ENCODE measurements at places on chromosomes 3 and 15.

GRCh38 chr3:81726132-81726531 lies 35.3 kb downstream of the GBE1 start:
- no peak for DNase-seq

DNA sequence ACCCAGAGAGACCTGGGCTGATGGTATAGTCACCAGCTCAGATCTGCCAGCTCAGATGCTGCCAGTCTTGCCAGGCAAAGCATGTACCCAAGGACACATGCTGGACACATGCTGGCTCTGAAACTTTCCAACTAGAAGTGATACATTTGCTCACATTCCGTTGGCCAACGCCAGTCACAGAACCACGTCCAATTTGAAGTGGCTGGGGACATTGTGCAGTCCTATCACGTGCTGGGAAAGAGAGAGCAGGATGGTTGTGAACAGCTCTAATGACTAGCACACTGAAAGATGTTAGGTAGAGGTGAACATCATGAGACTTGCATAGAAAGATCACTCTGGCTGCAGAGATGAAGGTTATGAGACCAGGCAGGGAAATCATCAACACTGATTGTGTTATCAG lies 308.5 kb upstream of the ROPN1 start:
- no peak for DNase-seq

- DNase-seq: no peak
Measured at GRCh38 chr3:112602217-112602838, 38.6 kb downstream of the CCDC80 start.

DNA sequence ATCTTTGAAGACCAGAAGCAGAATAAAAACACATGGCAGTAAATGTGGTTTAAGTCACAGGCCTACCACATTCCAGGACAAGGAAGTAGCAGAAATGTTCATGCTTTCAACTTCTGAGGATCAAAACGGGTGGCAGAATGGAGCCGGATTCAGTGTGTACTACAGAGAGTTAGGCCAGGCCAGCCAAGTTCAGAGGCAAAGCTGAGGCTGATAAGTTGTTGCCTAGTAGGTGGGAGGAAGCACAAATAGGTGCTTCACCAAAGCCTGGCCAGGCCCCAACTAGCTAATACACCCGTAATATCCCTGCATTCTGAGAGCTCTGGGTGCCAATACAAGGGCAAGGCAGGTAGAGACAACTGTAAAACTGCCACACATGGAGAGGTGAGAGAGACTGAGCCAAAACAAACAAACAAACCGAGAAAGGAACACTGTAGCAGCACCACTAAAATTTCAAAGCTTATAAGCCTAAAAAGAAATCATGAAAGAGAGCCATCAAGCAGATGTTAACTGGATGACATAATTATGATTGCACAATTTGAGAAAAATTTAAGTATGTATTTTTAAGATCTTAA lies 156.4 kb upstream of the CBLB start:
- no peak for DNase-seq

DNA sequence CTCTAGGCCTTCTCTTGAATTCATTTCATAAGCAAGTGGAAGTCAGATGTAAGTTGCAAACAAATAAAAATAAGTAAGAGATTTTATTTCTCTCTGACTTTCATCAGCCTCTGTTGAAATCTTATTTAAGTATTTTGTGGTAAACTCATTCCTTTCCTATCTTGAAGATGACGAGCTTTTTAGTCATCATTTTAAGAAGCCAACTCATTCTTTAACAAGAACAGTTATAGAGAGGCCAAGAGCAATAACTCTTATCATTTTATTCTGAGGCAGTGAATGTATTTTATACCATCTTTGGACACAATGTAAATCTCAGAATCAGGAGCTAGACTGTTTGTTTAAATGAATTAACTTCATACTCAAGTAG lies 147.5 kb upstream of the MBNL1 start:
- no peak for DNase-seq

DNA sequence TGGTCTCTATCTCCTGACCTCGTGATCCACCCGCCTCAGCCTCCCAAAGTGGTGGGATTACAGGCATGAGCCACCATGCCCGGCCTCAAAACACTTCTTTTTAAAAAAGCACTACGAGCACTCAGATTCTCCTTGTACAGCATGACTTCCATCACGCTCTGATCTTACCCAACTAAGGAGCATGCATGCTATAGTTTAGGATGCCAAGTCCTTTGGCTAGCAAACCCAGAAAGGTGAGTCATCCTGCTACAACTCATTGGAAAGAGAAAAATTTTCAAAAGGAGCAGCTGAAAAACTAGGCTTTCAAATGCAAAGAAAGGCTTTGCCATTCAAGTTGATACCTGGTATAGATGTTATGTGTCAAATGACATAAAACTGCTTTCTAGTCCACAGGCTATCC lies 70.3 kb upstream of the PRICKLE2 start:
- no peak for DNase-seq

- DNase-seq: no peak
Measured at GRCh38 chr3:156474560-156475389, 80.1 kb downstream of the SSR3 start.

GRCh38 chr15:32671339-32672325 lies 30.1 kb downstream of the SCG5 start:
- no peak for DNase-seq

- DNase-seq: no peak
Measured at GRCh38 chr15:100717596-100717995, 115.2 kb downstream of the ASB7 start.

DNA sequence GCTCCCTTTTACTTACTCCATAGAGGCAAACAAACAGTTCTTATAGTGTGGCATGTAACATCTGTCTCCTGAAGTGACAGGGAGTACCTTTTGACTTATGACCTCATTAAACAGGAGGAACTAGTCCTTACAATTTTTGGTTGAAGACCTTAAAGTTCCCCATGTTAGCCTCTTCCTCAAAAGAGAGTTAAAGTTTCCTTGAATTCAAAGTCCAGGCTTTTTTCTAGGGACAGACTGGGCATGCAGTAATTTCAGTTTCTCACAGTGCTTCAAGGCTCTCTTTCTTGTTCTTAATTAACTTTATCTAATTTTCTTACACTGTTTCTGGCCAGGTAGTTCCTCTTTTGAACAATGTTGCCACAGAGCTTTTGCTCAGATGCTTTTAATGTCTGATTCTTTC lies 12.1 kb downstream of the GOLM2 start:
- no peak for DNase-seq

- DNase-seq: no peak
Measured at GRCh38 chr15:43775411-43775965, 1.3 kb downstream of the ELL3 start.

GRCh38 chr3:3087716-3088465 lies 22.3 kb downstream of the IL5RA start:
- no peak for DNase-seq

- DNase-seq: no peak
Measured at GRCh38 chr3:26931896-26932295, 309.3 kb downstream of the LRRC3B start.

DNA sequence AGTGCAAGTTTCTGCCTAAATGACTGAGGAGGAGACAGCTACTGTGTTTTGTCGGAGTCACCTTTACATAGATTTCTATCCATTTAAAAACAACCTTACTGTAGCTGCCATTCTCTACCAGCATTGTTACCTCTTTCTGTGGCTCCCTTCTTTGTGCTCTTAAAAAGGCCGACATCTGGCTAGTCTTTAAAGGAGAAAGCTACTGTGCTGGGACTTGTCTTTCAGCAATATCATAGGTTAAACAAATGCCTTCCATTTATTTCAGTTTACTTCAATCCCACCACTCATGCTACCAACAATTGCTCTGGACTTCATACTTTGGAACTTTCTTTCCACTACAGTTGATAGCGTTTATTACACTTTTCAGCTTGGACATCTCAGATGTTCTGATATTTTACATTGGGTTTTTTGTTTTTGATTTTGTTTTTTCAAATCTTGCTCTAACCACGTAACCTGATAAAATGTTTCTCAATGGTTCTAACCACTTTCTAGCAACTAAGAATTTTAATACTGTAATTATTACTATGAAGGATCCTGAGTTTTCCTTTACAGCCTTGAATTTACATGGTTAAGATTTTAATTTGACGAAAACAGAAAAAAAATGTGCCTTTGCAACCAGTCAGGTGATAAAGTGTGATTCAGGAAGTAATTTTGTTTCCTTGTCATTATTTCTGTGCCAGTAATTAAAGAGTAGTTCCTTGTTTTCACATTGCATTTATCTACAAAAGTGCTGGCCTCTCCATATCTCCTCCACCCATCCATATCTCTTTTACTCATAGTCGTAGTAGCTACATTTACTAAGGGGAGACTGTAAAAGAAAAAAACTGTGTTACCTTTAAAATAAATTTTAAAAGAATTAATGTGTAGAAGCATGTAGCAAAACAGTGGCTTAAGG lies 1.3 kb upstream of the CBLB start:
- no peak for DNase-seq

DNA sequence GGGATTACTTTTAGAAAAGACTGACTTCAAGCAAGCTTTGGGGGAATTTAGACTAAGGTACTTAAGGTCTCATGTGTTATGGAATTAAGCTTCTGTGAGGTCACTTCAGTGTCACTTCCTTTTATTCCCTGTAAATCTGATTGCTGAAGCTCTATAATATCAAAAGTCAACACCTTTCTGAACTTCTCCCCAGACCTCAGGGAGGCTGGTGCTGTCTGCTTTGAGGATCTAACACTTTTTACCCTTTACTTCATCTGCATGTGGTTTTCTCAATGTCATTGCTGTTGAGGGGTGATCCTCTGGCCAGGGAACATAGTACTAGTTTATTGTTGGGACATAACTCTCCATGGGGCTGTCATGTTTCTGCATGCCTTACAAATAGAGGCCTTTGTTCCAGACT lies 41.8 kb upstream of the RASGRF1 start:
- DNase-seq: no peak

- no peak for DNase-seq
Measured at GRCh38 chr3:99965077-99965476, 147.4 kb downstream of the CMSS1 start.

DNA sequence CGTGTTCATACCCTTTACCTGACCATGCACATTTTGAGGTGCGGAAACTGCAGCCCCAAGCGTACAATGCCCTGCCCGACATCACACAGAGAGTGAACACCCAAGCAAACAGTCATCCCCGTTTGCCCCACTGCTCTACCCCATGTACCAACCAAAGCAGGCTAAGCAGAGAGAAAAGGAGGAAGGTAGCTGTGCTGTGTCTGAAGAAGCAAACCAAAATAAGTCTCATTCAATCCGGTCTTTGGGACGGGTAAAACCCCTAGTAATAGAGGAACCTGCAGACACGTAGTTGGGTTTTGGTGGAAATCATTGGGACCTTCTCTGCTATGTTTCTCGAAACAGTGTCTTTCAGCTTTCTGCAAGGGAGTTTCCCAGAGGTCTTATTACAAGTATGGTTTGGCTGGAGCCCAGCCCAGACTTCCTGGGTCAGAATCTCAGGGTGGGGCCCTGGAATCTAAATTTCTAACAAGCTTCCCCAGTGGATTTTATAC lies 164.6 kb upstream of the HES1 start:
- DNase-seq: no peak

DNA sequence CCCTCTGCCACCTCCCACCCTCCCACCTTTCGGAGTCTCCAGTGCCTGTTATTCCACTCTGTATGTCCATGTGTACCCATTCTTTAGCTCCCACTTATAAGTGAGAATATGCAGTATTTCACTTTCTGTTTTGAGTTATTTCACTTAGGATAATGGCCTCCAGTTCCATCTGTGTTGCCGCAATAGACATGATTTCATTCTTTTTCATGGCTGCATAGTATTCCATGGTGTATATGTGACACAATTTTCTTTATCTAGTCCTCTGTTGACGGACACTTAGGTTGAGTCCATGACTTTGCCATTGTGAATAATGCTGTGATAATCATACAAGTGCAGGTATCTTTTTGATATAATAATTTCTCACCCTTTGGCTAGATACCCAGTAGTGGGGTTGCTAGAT lies 91.0 kb upstream of the UBE3A start:
- DNase-seq: no peak

DNA sequence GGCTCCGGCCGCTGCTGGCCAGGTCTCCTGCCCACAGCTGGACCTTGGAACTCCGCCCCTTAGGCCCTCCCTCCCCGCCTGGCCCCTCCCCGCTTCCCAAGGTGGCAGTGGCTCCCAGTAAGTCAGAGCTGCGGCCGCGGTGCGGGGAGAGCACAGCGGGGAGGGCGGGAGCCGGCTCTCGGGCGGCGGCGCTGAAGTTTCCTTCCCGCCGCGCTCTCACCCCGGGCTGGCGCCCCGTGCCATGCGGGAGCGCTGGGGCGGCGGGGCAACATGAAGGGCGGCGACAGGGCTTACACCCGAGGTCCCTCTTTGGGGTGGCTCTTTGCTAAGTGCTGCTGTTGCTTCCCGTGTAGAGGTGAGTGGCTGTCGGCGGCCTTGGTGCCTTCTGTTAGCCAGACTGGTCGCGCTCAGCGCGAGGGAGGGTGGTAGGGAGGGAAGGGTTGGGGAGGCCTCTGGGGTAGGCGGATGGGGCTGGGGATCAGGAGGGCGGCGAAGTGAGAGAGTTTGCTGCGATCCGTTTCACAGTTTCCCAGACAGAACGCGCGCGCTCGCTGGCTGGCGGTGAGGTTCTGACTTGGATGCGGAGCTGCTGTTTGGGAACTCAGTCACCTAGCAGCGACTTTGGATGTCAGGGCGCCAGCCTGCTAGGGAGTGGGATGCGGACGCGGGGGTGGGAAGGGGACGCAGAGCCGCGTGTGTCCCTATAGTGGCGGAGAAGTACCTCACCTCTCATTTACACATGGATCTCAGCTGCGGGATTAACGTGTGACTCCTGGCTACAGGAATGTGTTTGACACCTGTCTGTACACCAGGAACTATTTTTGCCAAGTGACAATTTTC lies 145.5 kb upstream of the UMPS start:
- DNase-seq: no peak

DNA sequence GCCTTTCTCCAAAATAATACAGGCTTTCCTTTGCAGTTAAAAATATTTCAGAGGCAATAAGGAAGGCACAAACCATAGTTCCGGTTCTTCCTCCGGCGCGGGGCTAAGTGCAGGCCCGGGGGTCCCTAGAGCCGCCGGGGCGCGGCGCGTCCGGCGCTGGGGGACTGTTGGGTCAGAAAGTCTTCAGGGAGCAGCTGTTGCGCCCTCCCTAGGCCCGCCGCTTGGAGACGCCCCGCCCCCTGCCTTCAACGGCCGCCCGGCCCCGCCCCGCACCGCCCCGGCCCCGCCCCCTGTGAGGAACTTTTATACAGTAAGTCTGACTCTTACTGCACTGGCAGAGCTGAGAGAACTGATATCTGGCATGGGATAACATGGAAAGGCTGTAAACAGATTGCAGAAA lies 283.1 kb upstream of the ARL6 start:
- DNase-seq: no peak

GRCh38 chr3:24905266-24905665 lies 410.6 kb upstream of the THRB start:
- DNase-seq: no peak

DNA sequence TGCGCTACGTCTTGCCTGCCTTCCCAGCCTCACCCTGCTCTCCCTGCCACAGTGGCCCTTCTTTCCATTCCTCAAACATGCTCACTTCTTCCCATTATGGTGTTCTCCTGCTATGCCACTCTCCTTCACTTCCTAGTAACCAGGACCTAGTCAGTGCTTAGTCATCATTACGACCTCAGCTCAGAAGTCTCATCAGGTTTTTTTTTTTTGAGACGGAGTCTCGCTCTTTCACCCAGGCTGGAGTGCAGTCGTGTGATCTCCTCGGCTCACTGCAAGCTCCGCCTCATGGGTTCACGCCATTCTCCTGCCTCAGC lies 149.5 kb downstream of the GREM1 start:
- no peak for DNase-seq

- no peak for DNase-seq
Measured at GRCh38 chr3:55731741-55732140, 244.6 kb upstream of the WNT5A start.

GRCh38 chr3:112445839-112446238 lies 53.4 kb downstream of the BTLA start:
- DNase-seq: no peak

Measured in activated naive CD4-positive, alpha-beta T cell (primary cell).